ENCODE measurements at places on chromosomes 2 and 18.

DNA sequence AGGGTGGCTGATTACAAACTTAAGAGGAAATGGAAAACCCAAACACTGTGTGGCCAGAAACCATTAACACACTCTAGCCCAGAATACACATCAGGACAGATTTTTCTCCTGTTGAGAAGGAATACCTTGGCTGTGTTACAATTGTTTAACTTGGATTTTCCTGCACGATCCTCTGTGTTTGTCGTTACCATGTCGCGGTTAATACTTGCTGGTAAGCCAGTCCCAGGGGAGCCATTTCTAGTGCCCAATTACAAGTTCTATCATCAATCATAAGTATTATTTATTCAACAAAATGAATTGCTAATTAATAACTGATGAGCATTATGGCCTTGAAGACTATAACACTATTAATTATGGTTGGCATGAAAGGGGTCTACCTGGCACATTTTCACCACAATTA is 146.8 kb downstream of the LNPK start:
- DNase-seq = no peak

DNA sequence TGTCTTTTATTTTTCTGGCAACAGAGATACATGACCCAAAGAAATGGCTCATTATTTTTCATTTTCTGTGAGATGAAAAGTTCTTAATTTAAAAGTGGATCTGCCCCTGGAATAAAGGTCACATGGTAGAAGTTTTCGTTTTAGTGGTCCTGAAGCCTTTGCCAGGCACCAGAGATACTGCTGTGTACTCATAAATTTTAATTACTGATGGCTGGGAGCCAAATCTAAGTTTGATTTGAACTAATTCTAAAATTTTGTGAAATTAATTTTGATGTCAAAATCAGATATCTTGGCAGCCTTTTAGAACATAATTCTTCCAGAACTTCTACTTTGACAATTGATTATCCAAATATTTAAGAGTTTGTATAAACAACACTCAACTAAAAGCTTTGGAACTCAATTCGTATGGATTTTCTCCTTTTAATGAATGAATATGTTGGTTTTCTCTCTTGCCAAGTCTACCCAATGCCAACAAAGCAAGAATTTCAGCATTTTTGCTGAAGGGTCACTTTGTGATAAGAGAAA is 128.5 kb upstream of the SP5 start:
- no peak for DNase-seq

- no peak for DNase-seq
These were observed 75.4 kb upstream of the LRATD1 start for GRCh38 chr2:14557111-14557510.

DNA sequence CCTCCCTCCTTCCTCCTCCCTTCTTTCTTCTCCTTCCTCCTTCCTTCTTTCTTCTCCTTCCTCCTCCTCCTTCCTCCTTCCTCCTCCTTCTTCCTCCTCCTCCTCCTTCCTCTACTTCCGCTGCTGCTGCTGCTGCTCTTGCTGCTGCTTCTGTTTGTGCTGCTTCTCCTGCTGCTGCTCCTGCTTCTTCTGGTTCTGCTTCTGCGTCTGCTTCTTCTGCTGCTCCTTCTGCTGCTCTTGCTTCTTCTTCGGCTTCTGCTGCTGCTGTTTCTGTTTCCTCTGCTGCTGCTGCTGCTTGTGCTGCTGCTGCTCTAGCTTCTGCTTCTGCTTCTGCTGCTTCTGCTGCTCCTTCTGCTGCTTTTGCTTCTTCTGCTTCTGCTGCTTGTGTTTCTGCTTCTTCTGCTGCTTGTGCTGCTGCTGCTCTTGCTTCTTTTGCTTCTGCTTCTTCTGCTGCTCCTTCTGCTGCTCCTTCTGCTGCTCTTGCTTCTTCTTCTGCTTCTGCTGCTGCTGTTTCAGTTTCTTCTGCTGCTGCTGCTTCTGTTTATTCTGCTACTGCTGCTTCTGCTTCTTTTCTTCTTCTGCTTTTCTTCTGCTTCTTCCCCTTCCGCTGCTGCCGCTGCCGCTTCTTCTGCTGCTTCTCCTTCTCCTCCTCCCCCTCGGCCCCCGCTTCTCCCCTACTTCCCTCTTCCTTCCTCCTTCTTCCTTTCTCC is 8.6 kb downstream of the SNRNP27 start:
- peak; percentile 62 for DNase-seq

DNA sequence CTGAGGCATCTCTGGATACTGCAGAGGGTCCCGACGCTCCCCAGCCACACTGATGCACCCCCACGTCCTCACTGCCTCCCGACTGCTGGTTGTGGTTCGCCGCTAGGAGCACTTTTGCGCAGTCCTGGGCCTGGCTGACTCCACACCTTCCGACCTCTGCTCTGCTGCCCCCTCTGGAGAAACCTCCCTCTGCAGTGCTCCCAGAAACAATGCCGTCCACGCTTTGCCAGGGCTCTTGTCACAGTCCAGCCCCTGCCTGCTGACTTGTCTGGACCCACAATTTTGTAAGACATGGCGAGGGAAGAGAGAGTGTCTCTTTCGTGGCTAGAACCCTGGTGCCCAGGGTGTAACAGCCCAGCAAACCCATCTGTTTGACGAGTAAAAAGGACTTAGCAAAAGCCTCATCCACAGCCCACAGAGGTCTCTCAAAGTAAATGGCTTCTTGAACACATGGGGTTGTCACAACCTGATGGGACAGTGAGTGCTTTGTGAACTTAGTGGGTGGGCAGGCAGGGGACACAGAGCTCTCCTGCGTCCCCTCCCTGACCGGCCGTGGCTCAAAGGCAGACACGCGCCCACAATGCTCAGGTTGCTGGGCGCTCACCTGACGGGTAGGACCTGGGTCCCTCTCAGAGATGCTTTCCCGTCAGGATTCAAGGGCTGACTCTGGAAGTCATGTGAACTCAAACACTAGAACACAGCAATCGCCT is 4.0 kb downstream of the COPS9 start:
- no peak for DNase-seq

GRCh38 chr2:210620456-210620855 is 64.1 kb downstream of the CPS1 start:
- DNase-seq = no peak

- no peak for DNase-seq
These were observed 86.0 kb downstream of the RAPGEF4 start for GRCh38 chr2:172821370-172822338.

DNA sequence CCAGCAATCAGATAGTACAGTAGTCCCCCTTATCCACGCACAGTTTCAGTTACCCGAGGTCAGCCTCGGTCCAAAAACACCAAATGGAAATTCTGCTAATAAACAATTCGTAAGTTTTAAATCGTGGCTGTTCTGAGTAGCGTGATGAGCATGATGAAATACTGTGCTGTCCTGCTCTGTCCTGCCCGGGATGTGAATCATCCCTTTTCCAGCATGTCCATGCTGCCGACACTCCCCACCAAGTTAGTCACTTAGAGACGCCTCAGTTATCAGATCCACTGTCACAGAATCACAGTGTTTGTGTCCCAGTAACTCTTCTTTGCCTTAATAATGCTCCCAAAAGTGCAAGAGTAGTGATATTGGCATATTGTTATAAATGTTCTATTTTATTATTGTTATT is 62.1 kb downstream of the MEX3C start:
- no peak for DNase-seq

GRCh38 chr2:226970362-226970761 is 134.5 kb downstream of the RHBDD1 start:
- DNase-seq = no peak

DNA sequence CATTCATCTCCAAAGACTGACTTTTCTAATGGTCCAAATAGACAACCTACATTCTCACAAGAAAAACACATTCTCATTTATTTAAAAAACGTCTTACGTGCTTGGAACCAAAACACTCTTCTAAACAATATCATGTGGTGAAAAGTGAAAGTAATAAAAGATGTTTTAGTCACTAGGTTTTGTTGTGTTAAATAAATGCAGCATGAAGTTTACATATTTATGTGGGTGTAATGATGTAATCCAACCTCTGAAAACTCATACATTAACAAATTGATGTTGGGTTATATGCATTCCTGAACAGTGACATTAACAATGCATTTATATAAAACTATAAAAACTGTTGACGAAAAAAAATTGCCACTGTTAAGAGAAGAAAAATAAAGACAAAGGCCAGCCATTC is 55.1 kb upstream of the ACVR2A start:
- DNase-seq = no peak

DNA sequence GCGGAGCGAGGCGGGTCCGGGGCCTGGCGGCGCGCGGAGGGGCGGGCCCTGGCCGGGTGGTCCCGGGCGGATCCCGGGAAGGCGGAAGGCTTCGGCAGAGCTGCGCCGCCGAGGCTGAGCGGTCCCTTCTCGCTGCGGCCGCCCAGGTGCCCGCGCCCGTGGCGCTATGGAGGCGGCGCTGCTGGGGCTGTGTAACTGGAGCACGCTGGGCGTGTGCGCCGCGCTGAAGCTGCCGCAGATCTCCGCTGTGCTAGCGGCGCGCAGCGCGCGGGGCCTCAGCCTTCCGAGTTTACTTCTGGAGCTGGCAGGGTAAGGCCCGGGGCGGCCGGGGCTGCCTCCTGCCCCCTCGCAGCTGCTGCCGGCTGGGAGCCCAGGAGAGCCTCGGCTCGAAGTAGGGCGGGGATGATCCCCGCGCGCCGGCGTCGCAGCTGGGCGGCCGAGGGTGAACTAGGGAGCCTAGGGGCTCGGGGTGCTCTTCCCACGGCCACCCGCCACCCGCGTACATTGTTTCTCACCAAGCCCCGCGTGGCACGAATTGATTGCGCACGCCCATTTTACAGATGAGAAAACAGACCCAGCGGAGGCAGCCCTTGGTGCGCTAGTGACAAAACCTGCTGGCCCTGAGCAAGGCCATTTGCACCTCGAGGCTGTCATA is at the start of gene SLC66A3:
SLC66A3 (plus strand) TSS at position 87 of the 655 bp plus-strand sequence; CDS start at position 167, 80 bp downstream.
- no peak for DNase-seq

GRCh38 chr2:102357937-102358336 is 2.3 kb downstream of the IL18R1 start:
- no peak for DNase-seq

DNA sequence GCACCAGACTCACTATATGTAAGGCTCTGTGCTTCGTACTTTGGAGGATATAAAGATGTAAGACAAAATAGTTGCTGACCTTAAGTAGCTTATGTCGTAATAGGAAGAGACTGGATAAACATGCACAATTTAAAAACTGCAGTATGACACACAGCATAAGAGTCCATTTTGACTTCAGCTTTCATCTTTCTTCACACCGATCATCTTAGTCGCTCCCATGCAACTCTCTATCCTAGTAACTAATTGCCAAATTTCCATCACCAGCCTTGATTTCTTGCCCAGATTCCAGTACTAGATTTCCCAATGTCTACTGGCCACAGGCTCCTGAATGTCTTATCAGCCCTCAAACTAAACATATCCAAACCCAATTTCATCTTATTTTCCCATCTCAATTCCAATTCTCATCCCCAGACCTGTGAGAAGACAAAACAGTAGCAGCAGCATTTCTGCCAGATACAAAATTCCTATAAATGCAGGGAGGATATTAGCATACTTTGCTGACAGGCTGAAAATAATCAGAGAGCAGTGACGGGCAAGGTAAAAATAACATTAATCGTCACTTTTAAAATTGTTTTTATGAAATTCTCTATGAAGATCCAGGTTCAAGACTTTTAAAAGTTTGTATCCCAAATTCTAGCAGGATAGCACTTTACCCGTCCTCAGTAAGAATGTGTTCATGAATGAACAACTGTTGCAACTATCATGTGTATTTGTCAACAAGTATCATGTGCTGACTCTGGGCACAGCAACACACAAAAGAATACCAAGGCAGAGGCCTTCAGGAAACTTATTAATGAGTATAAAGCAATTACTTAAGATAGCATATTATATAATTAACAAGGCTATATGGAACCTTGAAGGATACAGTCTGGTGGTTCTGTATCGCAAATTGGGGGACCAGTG is 42.2 kb downstream of the KIDINS220 start:
- DNase-seq = no peak

DNA sequence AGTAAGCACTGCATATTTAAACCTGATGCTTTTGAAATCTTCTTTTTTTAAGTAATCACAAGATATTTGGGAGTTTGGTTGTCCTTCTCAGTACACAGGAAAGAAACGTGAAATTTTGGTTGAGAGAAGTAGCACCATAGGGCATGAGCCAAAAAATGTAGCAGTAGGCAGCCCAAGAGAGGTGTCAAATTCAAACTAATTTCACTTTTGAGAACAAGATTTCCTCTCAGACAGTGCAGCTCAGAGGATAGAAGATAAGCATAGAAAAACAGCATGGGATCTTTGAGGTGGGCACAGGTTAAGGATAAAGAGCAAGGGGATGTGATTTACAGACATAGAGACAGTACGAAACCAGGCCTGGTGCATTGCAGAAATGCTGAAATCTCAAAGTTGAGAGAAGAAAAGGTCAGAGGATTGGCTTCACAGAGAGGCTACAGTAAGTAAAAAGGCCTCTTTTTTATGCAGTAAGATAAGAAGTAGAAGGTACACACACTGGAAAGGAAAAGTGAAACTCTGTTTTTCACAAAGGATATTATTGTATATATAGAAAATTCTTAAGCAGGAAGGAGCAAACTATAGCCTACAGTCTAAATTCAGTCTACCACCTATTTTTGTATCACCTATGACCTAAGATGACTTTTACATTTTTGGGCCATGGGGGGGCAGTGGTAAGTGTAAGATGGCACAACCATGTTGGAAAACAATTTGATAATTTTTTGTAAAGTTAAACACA is 89.8 kb downstream of the PKP4 start:
- DNase-seq = no peak

DNA sequence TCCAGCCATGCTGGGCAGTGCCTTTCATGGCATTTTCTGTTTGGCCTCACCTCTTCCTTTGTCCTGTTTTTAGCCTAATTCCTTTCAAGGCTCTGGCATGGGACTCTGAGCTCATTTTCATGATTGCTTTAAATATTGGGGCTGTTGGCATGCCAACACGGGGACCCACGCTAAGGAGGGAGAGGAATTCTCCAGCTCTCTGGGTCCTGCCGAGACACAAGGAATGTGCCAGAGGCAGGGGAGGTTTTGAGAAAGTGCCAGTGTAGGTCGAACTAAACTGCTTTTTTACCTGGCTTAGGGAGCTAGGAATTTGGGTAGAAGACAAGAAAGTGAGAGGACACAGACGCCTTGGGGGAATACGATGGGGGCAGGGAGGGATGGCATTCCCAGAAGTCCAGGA is 42.3 kb downstream of the RPL37A start:
- DNase-seq = no peak

DNA sequence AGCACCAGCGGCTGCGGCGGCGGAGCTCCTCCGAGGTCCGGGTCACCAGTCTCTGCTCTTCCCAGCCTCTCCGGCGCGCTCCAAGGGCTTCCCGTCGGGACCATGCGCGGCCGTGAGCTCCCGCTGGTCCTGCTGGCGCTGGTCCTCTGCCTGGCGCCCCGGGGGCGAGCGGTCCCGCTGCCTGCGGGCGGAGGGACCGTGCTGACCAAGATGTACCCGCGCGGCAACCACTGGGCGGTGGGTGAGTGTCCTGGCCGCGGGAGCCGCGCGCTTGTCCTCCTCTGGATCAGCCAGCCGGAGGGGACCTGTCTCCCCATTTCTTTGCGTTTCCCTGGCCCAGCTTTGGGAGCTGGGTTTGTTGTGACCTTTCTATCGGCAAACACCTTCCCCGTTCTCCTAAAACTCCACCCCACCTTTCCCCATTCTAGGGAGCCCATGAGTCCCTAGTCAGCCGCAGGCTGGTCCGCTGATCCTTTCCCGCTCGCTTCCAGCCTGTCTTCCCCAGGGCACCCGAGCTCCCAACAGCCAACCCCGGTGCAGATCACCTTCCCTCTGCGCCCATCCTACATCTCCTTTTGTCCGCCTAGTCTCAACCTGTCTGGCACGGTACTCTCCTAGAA is 316 bp downstream of the GRP start:
- DNase-seq = no peak
